ENCODE measurements at places on chromosomes 7 and 10.
A peak's percentile ranks its signal among the peaks of the same experiment; 100 is the strongest.

- DNase-seq, result no peak
Measured at GRCh38 chr7:5610500-5611186, 170.8 kb downstream of the RNF216 start.

DNA sequence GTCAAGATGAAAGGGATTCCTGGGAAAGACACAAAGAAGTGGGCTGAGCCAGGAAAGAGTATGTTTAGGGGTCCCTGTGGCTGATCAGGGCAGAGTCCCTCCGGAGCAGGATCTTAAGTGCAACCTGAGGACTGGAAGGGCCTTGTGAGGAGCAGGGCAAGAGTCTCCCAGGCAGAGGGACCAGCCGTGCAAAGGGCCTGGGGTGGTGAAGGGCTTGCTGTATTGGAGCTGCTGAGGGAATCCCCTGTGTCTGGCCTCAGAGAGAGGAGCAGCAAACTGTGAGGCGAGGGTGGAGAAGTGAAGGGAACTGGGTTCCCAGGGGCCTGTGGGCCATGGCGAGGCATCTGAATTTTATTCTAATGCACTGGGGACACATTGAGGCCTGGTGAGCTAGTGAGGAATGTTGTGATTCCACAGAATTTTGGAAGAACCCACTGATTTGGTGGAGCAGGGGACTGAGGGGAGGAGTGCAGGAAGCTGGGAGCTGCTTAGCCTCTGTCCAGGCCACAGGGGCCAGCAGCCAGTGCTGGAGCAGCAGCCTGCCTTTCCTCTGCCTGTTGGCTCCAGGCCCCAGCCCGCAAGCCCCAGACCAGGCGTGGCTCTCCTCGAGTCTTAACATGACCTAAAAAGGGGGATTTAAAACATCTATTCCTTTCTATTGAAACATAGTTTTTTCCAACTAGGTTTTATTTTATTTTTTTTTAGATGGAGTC, 138.4 kb upstream of the IGFBP3 start:
- peak; percentile 47 for DNase-seq

DNA sequence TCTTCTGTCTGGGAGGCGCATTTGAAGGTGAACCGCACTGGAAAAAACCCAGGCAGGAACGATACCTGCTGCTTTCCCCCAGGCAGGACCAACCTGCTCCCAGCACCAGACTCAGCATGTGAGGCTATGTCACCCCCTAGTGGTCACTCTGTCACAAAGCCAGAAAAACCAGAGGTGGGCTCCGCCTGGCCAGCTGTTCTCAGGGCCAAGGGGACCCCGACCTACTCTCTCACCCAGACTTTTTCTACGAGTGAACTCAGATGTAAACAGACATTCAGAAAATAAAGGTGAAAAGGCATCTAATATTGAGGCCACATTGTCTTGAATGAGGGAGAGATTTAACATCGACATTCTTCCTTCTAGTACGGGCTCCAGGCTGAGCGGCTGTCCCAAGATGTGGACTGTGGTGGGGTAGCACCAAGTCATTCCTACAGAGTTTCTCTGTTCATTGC, 117.3 kb downstream of the PRKAG2 start:
- peak; percentile 46 for DNase-seq

DNA sequence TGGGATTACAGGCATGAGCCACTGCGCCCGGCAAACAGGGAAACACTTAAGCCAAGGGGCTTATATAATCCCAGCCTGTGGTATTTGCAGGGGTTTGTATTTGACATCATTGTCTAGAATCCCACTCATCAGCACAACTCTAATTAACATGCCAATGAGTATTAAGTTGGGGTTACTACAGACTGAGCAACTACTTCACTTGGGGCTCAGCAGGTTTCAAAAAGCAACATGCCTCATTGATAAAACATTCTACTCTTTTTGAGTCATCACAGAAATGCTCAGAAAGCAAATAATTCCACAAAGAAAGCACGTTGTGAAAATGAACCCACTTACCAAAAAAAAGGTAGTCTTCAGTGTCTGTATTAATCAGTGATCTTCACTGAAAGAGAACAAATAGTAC, 236.9 kb upstream of the CELF2 start:
- no peak for DNase-seq

DNA sequence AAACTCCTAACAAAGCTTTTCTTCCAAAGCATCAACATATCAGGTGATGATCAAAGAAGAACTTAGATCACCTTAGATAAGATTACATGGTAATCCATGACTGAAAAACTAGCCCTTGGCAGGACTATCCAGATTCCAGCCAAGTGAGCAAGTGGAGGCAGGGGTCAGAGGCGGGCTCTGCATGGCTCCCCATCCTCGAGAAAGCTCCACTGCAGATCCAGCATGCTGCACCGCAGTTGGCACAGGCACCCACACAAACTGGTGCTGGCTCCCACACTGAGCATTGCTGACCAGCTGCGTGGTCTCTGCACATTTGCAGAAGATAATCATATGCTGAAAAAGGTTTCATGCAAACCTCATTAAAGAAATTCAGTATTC, 10.1 kb downstream of the PSAP start:
- DNase-seq, result no peak

GRCh38 chr7:68245688-68246087, 1249.1 kb downstream of the TYW1 start:
- DNase-seq, result no peak

DNA sequence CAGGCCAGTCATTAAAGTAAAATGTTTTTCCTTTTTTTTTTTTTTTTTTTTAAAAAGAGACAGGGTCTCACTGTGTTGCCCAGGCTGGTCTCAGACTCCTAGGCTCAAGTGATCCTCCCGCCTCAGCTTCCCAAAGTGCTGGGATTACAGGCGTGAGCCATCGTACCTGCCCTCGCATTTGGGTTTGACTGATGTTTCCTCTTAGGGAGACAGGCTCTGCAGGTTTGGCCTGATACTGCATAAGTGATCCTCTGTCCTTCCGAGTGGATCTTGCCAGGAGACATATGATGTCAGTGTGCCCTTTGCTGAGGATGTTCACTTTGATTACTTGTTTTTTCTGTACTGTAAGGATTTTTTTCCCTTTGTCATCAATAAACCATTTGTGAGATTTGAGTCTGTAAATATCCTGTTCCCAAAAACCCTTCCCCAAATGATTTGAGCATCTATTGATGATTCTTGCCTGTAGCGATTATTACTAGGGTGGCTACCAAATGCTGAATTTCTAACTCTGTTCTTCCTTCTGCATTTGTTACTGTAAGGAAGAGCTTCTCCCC, 19.7 kb downstream of the LIMK1 start:
- no peak for DNase-seq

GRCh38 chr7:112105584-112106530, 100.3 kb downstream of the DOCK4 start:
- no peak for DNase-seq

- no peak for DNase-seq
Measured at GRCh38 chr7:102849079-102849478, 63.7 kb upstream of the LRRC17 start.

- DNase-seq, result no peak
Measured at GRCh38 chr10:77486517-77486916, 151.1 kb downstream of the KCNMA1 start.

DNA sequence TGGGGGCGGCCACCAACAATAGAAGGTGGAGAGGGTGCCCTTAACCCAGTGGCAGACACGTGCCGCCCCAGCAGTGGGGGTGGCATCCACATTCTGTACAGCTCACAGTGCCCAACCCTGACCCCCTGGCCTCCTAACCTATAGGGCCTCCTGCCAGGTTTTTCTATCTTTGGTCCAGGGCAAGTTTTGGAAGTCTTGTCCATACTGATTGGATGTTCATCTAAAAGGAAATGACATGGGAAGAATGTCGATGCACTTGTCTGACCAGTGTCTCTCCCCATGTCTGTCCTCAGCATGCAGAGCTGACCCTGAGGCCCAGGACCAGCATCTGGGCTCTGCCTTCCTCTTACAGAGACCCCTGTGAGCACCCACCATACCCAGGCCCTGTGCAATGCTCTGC, 32.3 kb upstream of the ANTXRL start:
- no peak for DNase-seq

DNA sequence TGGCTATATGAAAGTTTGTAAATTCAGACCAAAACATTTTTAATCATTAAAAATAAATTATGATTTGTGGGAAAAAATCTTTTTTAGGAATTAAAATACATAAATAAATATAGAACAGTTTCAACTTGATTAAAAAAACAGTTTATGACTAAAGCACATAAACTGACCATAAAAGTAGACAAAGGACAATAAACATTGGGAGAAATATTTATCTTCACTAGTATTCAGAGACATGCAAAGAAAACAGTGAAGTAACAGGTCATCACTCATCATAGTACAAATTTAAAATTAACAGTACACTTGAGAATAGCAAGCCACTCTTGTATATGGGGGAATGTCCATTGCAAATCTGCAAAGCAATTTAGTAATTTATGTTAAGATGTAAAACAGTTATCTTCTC, 28.0 kb upstream of the CELF2 start:
- DNase-seq, result no peak

GRCh38 chr10:45280113-45280760, 35.2 kb downstream of the OR13A1 start:
- no peak for DNase-seq

DNA sequence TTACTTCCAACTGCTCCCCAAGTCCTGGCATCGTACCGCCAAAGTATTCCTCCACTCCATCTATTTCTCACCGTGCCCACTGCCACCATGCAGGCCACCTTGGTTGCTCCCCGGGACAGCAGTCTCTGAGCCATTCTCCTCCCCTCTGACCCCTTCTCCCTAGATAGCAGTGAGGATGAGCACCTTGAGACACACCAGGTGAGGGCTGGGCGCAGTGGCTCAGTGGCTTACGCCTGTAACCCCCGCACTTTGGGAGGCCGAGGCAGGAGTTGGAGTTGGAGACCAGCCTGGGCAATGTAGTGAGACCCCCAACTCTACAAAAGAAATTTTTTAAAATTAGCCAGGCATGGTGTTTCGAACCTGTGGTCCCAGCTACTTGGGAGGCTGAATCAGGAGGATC, 4.2 kb downstream of the SLC29A4 start:
- no peak for DNase-seq

GRCh38 chr10:13437026-13437555, 89.0 kb upstream of the SEPHS1 start:
- no peak for DNase-seq

DNA sequence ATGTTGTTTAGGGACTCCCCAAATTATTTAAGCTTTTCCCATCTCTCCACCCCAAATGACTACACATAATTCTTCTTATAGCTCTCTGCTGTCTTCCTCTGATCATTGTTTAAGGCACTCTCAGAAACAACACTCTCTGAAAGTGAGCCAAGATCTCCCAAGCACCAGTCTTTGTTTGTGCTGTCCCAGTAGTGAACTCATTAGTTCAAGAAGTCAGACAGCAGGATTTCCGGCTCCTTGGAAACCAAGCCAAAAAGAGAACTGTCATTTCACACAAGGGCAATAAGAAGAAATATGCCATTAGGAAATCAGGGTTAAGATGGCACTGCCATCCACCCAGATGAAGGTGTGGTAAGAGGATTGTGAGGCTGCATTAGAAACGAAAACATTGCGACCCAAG, 83.1 kb downstream of the FZD1 start:
- no peak for DNase-seq

DNA sequence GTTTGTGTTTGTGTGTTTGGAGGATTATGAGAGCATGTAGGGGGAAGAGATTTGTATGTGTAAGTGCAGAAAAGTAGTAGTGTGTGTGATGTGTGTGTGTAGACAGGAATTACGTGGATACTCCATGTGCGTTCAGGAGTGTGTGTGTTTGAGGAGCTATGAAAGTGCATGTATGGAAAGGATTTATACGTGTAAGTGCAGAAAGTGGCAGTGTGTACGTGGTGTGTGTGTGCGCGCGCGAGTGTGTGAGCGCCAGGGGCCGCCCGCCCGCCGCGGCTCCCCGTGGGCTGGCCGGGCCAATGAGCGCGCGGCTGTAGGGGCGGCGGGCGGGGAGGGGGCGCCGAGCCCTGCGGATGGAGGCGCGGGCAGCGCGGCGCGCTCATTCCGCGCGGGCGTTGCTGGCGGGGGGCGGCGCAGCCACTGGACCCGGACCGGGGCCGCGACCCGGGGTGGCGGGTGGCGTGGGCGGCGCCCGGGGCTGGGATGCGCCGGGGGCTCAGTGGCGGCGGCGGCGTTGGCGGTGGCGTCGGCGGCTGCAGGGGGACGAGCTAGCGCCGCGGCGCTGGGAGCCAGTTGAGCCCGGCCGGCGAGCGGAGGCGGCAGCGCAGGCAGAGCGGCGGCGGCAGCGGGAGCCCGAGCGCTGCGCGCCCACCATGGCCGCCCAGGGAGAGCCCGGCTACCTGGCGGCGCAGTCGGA, at the start of gene BICC1:
BICC1 (plus strand) TSS at position 382 of the 697 bp plus-strand sequence; CDS start at position 654, 272 bp downstream.
- peak; percentile 73 for DNase-seq

GRCh38 chr7:1611708-1612241, 41.9 kb upstream of the PSMG3 start:
- no peak for DNase-seq

DNA sequence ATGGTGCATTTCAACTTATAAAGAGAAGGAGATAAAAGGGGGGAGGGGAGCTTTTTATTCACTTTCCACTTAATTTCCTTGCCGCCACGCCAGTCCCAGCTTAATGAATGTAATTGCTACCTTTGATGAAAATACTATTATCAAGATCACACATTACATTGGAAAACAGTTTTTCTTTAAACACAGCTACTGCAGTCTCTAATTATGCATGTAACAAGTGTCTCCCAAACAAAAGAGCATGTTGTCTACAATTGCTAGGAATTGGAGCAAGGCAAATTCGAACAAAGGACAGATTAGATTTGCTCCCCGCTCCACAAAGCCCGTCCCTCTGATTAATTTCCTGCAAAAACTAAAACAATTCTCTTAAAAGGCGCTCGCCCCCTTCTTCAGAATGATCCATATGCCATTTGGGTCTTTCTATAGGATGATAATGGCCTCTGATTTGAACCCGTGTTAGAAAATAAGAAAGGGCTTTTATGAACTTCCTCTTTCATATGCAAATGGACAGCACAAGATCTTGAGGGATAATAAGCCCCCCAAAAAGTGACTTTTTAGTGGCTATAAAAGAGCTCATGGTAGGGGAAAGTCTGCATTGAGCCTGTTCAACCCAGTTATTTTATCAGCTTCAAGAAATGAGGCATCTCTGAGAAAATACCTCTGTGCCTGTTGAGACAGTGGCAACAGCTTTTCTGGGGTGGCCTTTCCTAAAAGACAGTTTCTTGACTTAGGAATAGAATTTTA, 60.6 kb downstream of the ACADSB start:
- DNase-seq, result no peak

- DNase-seq, result no peak
Measured at GRCh38 chr10:43299579-43299978, 32.7 kb upstream of the RASGEF1A start.

DNA sequence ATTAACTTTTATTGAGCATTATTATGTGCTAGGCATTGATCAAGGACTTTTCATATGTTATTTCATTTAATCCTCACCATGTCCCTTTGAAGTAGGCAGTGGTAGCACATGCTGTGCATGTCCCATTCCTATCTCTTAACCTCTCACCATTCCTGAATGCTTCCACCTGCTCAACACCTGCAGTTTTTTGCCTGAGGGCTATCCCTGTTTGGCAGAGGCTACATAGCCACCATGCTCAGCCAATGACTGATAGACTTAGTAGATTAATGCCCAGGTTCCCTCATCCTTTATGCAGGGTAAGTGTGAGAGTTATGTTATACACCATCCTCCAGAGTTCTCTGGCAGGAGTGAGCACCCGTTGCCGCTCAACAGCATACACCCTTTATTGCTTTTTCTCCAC, 387.8 kb downstream of the BBS9 start:
- DNase-seq, result no peak

GRCh38 chr10:116815641-116816415, 33.5 kb upstream of the ENO4 start:
- no peak for DNase-seq

All from psoas muscle (tissue), 8 donors.